ENCODE measurements at places on chromosomes 12 and 14.
A peak's percentile ranks its signal among the peaks of the same experiment; 100 is the strongest.

DNA sequence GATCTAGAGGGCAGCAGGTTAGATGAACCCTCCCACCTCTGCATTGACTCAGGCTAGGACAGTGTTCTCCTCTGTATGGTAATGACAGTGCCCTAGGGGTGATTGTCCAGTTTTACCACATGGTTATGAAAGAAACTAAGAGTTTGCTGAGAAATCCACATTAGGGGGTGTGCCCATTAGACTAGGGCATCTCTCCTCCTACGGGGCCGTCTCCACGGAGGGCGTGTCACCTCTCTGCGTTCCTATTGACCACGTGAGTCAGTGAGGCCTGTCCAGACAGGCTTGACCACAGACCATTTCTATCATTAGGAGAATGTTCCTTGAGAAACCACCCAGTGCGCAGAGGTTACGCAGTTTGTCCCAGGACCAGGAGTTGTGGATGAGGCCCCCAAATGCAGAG lies 8.3 kb downstream of the MVK start:
- DNase-seq, result no peak

DNA sequence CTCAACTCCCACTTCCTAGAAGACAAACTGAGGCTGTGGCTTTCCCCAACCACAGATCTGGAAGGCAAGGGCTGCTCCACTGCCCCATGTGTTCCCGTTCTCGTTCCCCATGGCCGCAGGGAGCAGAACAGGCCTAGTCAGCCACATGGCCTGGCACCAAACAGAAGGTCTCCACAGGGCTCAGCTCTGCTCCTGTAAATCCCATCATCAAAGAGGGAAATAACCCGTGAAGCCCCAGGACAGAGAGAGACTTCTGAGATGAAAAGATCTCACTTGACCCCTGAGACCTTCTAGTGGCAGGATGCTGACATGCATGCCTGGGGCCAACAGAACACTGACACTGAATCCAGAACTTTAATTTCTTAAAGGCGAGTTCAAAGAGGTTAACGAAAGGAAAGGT lies 68.9 kb downstream of the BCL11B start:
- DNase-seq, result no peak

- DNase-seq, result no peak
These were observed 21.2 kb upstream of the DLGAP5 start for GRCh38 chr14:55212634-55213033.

DNA sequence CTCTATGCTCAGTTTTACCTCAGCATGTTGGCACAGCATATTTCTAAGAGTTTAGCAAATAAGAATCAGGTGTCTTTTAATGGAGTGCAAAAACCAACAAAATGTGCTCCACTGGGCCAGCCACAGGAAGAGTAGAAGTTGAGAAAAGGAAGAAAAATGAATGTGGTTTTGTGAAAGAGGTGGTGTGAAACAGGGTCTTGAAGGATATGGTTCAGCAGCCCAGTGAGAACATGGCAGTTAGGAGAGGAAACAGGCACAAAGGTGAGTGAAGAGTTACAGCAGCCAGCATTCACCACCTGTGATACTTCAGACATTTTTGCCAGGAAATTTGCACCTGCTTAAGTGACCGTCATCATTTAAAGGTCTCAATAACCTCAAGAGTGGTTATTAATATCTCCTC lies 2.4 kb downstream of the STAB2 start:
- no peak for DNase-seq

GRCh38 chr12:4272424-4273272 lies 914 bp upstream of the CCND2 start:
- peak; percentile 67 for DNase-seq

DNA sequence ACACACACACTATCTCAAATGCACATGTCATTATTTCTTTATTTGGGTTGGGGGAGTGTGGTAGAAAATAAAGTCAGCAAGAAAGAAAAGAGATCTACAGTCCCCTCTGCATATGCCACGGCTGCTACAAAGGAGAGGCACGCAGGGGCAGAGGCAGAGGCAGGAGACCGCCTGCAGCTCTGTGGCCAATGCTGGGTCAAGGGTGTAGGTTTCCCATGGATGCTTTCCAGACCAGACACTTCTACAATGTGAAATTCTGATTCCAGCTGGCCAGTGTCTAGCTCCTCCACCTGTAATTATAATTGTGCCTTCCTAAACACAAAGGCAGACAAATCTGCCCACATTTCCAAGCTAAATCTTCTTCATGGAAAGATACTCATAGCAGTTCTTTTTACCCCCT lies 19.2 kb downstream of the VPS37B start:
- DNase-seq, result no peak

- DNase-seq, result no peak
These were observed 302.8 kb downstream of the GALC start for GRCh38 chr14:87690076-87690613.

- DNase-seq, result no peak
These were observed 382.4 kb downstream of the APAF1 start for GRCh38 chr12:99027461-99027860.

GRCh38 chr12:122659579-122659978 lies 43.6 kb downstream of the HCAR2 start:
- no peak for DNase-seq

DNA sequence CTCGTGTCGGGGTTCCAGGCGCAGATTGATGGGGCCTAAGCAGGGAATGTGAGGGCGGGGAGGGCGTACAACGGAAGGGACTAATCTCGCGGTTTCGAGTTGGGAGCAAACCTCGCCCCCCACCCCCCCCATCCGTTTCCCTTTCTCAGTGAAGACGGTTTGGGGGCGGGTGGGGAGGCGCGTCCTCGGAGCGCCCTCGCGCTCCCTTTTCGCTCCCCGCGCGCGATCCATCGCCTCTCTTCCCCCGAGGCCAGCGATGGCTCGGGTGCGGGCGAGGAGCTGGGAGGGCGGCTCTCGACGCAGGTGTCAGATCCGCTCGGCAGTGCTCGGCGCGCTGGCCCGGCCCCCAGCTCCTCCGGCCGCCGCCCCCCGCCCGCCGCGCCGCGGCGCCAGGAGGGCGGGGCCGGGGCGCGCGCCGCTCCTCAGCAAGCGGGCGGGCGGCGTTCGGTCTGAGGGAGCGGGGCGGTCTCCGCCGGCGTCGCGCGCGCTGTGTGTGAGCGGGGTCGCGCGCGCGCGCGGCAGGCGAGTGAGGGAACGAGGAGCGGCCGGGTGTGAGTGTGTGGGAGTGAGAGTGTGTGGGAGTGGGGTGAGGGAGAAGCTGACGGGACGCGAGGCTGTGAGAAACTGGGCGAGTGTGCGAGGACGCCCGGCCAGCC lies at the start of gene RIMKLB:
TSS of gene RIMKLB (plus strand) at position 516 of the 656 bp plus-strand sequence. CDS start 15,876 bp downstream, outside the sequence.
- peak; percentile 70 for DNase-seq

GRCh38 chr14:77761205-77761931 lies 412 bp upstream of the SNW1 start:
- no peak for DNase-seq

- no peak for DNase-seq
These were observed 30.1 kb upstream of the CAND1 start for GRCh38 chr12:67239061-67239460.

- no peak for DNase-seq
These were observed 10.6 kb upstream of the NCOR2 start for GRCh38 chr12:124577986-124578385.

DNA sequence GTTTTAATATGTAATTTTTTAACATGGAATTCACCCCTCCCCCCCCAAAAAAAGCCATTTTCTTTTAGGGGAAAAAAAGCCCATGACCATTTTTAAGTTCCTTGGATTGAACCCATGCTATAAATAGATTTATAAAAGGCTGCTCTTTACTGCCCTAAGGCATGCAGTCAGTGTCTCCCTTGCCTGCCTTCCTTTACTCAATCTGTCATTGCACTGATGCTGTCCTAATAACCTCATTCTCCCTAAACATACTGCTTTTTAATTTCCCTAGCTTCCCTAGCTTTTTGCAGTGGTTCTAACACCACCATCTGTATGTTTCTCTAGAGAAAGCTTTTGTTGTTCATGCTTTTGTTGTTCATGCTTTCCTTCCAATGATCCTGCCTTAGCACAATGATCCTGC lies 83.0 kb downstream of the SLC2A13 start:
- no peak for DNase-seq

- DNase-seq, result no peak
These were observed 210.6 kb downstream of the PHLDA1 start for GRCh38 chr12:75820848-75821578.

- no peak for DNase-seq
These were observed 55.8 kb downstream of the NUMB start for GRCh38 chr14:73402579-73402978.

DNA sequence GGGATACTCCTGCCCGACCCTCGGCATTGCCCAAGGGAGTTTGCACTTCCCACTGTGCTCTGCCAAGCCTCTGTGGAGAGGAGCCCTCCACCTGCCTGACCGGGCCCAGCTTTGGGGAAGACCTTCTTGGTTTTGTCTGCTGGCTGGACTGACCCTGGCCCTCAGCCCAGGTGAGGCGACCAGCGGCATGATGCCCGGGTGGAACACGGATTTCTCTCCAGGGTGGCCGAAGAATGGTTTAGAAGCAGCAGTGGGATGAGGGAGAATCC lies 15.6 kb downstream of the ZBTB42 start:
- no peak for DNase-seq

- no peak for DNase-seq
These were observed 40.9 kb upstream of the GSG1 start for GRCh38 chr12:13144266-13144828.

DNA sequence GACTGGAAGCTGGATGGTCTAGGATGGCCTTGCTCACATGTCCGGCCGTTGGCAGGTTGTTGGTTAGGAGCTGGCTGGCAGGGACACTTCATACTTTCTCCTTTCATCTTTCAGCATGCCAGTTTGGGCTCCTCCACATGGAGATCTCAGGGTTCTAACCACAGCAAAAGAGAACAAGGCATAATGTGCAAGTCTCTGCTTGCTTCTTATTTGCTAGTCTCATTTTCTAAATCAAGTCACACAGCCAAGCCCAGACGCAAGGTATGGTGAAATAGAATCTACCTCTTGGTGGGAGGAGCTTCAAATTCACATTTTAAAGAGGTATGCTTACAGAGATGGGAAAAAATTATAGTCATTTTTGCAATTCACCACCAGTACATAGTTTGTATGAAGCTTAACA lies 69.1 kb upstream of the NAP1L1 start:
- DNase-seq, result no peak

DNA sequence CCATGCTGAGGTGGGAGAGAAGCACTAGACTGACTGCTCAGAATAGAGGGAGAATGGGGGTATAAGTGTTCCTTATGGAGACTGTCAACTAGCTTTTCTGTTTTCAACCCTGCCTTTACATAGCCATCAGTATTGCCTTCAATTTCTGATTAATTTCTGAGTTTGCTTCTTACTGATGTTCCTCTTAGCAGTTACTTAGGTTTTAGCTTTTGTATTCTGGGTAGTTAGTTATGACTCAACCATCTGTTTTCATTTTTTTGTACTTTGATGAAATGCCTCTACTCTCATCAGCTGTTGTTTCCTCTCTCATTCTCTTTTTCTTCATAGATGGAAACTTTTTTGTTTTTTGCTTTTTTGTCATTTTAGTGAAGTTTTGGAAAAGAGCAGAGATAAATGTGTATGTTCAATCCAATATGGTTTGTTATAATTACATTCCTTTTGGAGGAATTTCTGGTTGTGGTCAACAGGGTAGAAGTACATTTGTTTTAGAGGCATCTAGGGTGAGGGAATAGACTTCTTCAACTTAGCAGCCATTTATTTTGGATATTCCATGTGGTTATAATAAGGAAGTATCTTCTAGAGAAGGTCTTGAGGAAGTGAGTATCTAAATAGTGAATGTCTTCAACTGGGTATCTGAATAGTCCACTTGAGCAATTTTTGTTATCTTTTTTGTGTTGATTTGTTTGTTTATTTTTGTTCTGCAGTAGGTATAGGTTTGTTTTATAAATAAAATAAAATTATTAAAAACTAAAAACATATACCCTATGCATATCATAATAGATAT lies 29.6 kb downstream of the PMCH start:
- no peak for DNase-seq

DNA sequence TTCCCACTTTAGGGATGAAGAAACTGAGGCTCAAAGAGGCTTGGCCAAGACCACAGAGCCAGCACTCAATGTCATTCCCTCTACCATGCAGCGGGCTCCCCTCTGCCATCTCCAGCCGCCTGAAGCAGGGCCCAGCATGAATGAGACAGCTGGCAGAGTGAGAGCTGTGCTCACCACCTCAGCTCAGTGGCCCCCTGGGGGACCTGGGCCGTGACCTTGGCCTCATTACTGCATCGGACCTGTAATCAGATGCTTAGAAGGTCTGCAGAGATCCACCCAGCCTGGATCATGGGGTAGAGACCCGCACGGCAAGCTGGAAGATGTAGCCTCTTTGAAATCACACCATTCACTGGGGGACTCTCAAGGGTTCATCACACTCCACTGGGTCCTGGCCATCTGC lies 22.7 kb upstream of the CORO1C start:
- DNase-seq, result no peak
